ENCODE measurements at places on chromosomes 5 and 9. TPM values are rescaled to one million over a fixed set of nuclear protein-coding genes. Genes with fewer than 3 reads are reported as not detected.

DNA sequence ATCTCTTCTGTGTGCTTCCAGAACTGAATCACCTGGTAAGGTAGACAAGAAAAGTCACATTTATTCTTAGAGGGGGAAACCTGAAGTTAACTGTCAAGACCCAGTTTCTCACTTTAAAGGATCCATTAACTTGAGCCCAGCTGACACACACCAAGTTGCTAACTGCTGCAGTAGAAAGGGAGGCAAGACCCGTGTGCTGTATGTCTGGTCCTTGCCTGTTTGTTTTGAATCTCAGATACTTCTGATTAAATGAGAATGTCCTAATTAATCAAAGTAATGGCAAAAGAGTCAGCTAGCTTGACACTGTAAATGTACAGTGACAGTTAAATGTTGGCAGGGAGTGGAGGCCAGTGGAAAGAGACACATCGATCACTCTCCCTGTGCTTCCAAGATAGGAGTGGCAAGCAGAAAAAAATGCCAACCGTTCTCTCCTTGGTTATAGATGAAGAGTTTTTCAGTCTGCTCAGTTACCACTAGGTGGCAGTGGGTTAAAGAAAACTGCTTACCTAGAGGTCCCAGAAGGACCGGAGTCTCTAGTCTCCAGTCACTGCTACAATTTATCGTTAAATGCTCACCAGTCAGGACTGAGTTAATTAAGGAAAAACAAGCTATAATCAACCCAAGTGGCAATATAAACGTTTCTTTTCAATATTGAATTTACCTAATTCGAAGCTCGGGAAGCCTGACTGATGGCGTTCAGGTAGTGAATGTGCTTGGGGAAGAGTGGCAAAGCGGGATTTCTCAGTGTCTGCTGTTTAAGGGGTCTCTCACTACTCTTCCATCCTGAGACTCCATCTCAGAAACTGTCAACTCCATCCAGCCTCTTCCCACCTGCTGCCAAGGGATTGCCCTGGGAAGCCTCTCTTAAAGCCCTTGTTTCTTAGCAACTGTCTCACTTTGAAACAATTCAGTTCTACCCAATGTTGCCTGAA, 18.4 kb downstream of the LSM11 start:
- peaks cover 2% of the 10 kb centered on the region for H3K27me3 ChIP-seq
- H3K4me3 ChIP-seq, result no peak overlapping the region
- H3K27ac ChIP-seq, result no peak overlapping the region
- H3K36me3 ChIP-seq, result peaks cover 3% of the 10 kb centered on the region
- DNase-seq, result peak; percentile 11

DNA sequence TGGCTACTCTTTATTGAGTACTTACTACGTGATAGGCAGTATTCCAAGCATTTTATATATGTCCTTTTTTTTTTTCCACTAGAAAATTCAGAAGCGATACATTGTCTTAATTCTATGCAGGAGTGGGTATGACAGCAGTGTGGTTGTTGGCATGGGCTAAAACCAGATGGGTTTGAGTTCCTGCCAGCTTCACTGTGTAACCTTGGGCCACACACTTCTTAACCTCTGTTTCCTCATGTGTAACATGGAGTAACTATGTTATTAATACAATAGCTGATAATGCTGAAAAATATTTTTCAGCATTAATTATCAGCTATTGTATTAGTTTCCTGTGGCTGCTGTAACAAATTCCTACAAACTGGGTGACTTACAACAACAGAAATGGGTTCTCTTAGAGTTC, 12.0 kb downstream of the SNX18 start:
- H3K4me1 ChIP-seq, result peaks cover 24% of the 10 kb centered on the region
- H3K27ac ChIP-seq, result no peak overlapping the region
- no peaks in the 10 kb centered on the region for H3K27me3 ChIP-seq
- no peak for DNase-seq
- peaks cover 12% of the 10 kb centered on the region for H3K36me3 ChIP-seq
- H3K4me3 ChIP-seq, result no peak overlapping the region

DNA sequence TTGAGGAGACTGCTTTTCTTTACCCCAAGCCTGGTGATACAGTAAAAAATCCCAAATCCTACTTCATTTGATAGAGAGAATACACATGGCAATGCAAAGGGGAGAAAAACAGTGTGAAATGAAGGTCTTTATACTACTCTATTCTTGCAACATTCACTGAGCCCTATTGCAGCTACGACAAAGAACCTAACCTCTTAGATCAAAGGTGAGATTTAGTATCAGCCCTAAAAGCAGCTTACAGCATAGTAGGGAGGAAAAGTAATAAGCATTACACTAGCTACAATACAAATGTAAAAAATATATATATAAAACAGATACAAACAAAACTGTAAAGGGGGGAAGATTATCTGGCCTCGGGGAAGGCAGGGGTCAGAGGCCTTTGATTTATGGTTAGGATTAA, 147.1 kb downstream of the MAPKAP1 start:
- no peaks in the 10 kb centered on the region for H3K27me3 ChIP-seq
- H3K4me1 ChIP-seq, result peaks cover 18% of the 10 kb centered on the region
- H3K27ac ChIP-seq, result no peak overlapping the region
- no peak overlapping the region for H3K4me3 ChIP-seq
- peaks cover 15% of the 10 kb centered on the region for H3K36me3 ChIP-seq

Gene CATSPER3
- total RNA-seq, result 0.81 TPM

Gene ERBIN
- 32.9 TPM for total RNA-seq

Gene MYOZ3
- total RNA-seq, result 0.51 TPM

Gene ARL14EPL
- not detected for total RNA-seq
